ENCODE measurements at places on chromosomes 7 and 10.

GRCh38 chr7:5629941-5630340 lies 151.5 kb downstream of the RNF216 start:
- peak; percentile 72 for DNase-seq

GRCh38 chr10:112343056-112343806 lies 30.7 kb upstream of the ACSL5 start:
- DNase-seq = no peak

DNA sequence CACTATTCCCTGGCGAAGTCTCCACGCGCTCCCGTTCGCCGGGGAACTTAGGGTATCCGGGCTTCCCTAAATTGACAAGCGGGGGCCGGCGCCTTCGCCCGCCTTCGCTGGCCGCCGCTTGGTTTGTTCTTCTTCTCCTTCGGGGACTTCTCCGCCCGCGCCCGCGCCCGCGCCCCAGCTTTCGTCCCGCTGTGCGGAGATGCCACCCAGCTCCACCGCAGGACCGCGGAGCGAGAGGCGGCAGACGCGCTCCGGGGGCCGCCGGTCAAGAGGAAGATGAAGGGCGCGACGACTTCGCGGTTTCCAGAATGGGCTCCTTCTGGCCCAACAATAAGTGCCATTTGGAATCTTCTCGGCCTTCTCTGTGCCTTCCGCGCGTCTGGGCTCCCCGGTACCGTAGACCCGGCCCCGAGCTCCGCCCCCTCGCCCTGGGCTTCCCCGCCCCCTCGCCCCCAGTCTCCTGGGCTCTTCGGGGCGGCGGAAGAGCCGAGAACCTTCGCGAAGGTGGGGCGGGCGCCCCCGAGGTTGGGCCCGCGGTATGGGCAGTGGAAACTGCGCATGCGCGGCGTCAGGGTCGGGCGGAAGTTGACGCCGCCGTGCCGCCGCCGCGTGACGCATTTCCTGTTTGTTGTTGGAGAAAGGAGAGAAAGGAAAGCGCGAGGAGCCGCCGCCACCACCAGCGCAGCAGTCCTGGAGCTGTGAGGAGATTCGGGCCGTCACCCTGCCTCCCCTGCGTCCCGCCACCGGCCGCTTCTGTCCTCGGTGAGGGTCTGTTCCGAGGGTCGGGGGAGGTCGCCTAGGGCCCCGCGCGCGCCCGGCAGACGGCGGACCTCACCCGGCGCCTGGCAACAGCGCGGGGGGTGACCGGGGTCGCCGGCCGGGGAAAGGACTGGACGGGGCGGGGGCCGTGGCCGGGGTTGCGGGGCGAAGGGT lies at the start of gene DNAJB6:
Gene DNAJB6 (plus strand): TSS at position 622 of the 933 bp plus-strand sequence. CDS start 21,569 bp downstream, outside the sequence.
- DNase-seq = peak; percentile 98

DNA sequence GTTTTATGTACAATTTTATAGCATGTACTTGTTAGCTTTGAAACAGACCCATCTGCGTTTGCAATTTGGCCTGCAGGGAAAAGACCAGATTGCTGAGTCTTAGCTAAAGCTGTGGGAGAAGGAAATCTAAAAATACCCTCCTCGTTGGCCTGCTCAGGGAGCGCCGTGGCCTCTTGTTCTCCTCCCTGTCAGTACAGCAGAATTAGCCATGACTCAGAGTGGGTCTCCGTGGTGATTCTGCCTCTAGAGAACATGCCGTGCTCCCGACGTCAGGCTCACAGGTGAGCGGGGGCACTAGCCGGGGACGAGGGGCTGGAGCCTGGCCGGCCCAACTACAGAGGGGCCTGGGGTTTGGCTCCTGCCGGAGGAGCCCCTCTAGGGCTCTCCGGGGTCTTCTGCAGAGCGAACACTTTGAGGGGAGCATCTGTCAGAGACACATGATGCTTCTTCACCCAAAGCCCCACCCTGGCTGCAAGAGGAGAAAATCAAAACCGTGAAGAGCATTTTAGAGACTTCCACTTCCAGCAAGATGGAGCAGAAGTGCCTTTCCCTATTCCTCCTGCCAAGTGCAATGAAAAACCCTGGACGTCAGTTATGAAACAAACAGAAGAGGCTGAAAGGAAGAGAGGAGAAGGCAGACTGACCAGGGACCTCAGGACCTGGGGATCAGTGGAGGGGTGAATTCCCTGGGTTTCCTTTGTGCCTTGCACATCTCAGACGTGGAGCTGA lies 98.9 kb downstream of the LHPP start:
- DNase-seq = peak; percentile 86

DNA sequence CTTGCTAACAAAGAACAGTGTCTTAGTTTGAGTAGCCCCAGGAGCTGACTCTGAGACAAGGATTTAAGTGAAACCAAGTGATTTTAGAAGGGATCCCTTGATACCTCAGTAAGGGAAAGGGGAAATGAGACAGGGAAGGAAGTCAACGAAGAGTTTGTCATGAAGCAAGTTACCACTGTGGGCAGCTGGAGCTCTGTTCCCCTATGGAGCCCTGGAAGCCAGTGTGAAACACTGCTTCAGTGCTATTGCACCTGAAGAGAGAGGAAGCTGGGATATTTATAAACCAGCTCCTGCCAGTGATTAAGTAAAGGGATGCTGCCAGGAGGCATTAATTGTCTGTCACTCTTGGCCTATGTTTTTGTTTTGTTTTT lies 58.9 kb upstream of the WAPL start:
- no peak for DNase-seq

GRCh38 chr10:59561477-59562121 lies 148.1 kb downstream of the SLC16A9 start:
- no peak for DNase-seq

- no peak for DNase-seq
These were observed 5.0 kb downstream of the PTPRE start for GRCh38 chr10:127911867-127912257.

- DNase-seq = no peak
These were observed 77.8 kb downstream of the GNAT3 start for GRCh38 chr7:80434047-80434446.

- DNase-seq = no peak
These were observed 18.7 kb upstream of the TMEM178B start for GRCh38 chr7:141055146-141055545.

- peak; percentile 93 for DNase-seq
These were observed 2.2 kb downstream of the CFAP46 start for GRCh38 chr10:132939957-132940790.
